ENCODE measurements at places on chromosomes 5 and 9. TPM values are rescaled to one million over a fixed set of nuclear protein-coding genes. Genes with fewer than 3 reads are reported as not detected.

Gene IFNA2
- total RNA-seq: not detected

Gene MZB1
- 70.6 TPM for total RNA-seq

Gene PCDHA1
- not detected for total RNA-seq

Gene CLTA
- 135 TPM for total RNA-seq

Gene PRR7
- 31.8 TPM for total RNA-seq

Gene FAM221B
- not detected for total RNA-seq

Gene RNF180
- total RNA-seq: not detected

Gene PCDHGA2
- 0.15 TPM for total RNA-seq

GRCh38 chr9:110755179-110755578, 86.6 kb downstream of the MUSK start:
- no peaks in the 10 kb centered on the region for H3K27me3 ChIP-seq
- no peak overlapping the region for H3K4me3 ChIP-seq
- no peak overlapping the region for H3K27ac ChIP-seq
- DNase-seq: no peak
- H3K36me3 ChIP-seq: no peaks in the 10 kb centered on the region

GRCh38 chr5:58462154-58462553, 2.3 kb upstream of the PLK2 start:
- peaks cover 9% of the 10 kb centered on the region for H3K4me1 ChIP-seq
- no peak for DNase-seq
- no peak overlapping the region for H3K27ac ChIP-seq

- DNase-seq: no peak
- no peaks in the 10 kb centered on the region for H3K27me3 ChIP-seq
- no peaks in the 10 kb centered on the region for H3K4me1 ChIP-seq
- no peak overlapping the region for H3K27ac ChIP-seq
- no peak overlapping the region for H3K4me3 ChIP-seq
- no peaks in the 10 kb centered on the region for H3K36me3 ChIP-seq
Observed at GRCh38 chr5:68648944-68649857, 433.6 kb downstream of the PIK3R1 start.

- H3K27me3 ChIP-seq: no peaks in the 10 kb centered on the region
- H3K36me3 ChIP-seq: no peaks in the 10 kb centered on the region
- no peak overlapping the region for H3K27ac ChIP-seq
- no peak overlapping the region for H3K4me3 ChIP-seq
Observed at GRCh38 chr5:109885205-109885604, 195.5 kb downstream of the MAN2A1 start.

DNA sequence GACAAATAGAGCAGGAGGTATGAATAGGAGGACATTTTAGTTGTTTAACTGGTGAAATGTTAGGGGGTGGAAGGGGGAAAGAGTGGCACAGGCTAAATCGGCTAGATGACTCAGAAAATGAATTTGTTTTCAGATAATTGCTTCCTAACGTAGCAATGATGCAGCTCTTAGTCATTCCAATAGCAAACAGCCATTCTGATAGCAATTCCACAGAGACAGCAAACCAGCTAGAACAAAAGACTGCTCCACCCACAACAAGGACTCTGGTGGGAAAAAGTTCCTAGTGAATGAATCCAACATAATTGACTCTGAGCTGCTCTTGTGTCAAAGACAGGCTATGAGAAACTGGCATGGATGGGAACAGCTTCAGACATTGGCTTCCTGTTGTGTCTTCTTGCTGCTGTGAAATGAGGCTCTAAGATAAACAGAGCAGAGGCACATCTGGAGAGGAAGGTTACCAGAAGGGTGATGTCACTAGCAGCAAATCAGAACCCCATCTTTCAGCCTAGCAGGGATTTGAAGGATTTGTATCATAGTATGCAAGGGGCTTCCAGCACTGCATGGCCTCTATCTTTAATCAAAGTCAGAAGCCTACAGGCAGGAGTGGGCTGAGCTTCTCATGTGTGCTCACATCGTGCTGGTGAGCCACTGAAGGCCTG, 28.1 kb upstream of the F2RL1 start:
- no peaks in the 10 kb centered on the region for H3K36me3 ChIP-seq
- H3K27me3 ChIP-seq: no peaks in the 10 kb centered on the region
- no peaks in the 10 kb centered on the region for H3K4me1 ChIP-seq
- no peak overlapping the region for H3K4me3 ChIP-seq

DNA sequence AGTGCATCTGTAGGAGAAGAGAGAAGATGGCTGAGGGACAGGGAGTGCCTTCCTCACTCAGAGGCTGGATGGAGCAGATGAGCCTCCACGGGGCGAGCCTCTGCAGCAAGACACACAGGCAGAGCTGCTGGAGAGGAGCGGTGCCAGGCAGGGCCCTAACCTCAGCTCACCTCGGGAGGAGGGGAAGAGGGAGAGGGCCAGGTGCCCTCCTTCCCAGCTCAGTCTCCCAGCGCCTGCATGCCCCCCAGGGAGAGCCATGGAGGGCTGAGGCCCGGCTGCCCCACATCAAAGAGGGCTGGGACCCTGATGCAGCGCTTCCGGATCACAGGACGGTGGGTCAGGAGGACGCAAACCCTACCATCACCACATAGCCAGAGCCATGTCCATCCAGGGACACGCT, 13.6 kb upstream of the SPATA31E1 start:
- H3K27ac ChIP-seq: no peak overlapping the region
- no peak overlapping the region for H3K4me3 ChIP-seq
- no peaks in the 10 kb centered on the region for H3K36me3 ChIP-seq
- H3K4me1 ChIP-seq: no peaks in the 10 kb centered on the region
- no peak for DNase-seq

DNA sequence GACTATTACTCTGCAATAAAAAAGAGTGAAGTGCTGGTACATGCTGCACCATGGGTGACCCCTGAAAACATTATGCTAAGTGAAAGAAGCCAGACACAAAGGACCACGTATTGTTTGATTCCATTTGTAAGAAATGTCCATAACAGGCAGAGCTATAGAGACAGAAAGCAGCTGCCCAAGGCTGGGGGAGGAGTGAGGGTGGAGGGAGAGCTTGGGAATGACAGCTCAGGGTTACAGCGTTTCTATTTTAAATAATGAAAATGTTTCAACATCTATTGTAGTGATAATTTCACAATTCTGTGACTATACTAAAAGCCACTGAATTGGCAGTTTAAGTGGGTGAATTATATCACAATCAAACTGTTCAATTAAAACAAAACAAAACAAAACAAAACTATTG, 81.7 kb downstream of the MYO10 start:
- no peak overlapping the region for H3K27ac ChIP-seq
- H3K36me3 ChIP-seq: no peaks in the 10 kb centered on the region
- no peaks in the 10 kb centered on the region for H3K27me3 ChIP-seq
- H3K4me1 ChIP-seq: no peaks in the 10 kb centered on the region

- H3K4me1 ChIP-seq: no peaks in the 10 kb centered on the region
- H3K27ac ChIP-seq: no peak overlapping the region
- no peaks in the 10 kb centered on the region for H3K36me3 ChIP-seq
- H3K4me3 ChIP-seq: no peak overlapping the region
- H3K27me3 ChIP-seq: no peaks in the 10 kb centered on the region
Observed at GRCh38 chr5:170836226-170836625, 25.6 kb upstream of the RANBP17 start.

DNA sequence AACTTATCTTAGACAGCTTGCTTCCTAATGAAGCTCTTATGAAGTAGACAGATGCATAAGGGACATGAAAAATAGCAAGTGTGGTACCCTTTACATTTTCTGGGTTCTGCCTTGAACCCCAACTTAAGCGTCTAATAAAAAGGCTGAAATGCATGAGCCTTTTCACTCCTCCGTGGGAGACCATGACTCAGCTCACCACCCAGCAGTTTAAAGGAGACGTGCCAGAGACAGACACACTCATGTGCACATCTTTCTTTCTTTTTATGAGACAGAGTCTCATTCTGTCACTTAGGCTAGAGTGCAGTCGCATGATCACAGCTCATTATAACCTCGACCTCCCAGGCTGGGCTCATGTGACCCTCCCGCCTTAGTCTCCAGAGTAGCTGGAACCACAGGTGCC, 22.3 kb downstream of the CTXN3 start:
- H3K4me1 ChIP-seq: no peaks in the 10 kb centered on the region
- H3K27me3 ChIP-seq: no peaks in the 10 kb centered on the region
- no peak for DNase-seq
- H3K4me3 ChIP-seq: no peak overlapping the region
- no peak overlapping the region for H3K27ac ChIP-seq
- no peaks in the 10 kb centered on the region for H3K36me3 ChIP-seq

DNA sequence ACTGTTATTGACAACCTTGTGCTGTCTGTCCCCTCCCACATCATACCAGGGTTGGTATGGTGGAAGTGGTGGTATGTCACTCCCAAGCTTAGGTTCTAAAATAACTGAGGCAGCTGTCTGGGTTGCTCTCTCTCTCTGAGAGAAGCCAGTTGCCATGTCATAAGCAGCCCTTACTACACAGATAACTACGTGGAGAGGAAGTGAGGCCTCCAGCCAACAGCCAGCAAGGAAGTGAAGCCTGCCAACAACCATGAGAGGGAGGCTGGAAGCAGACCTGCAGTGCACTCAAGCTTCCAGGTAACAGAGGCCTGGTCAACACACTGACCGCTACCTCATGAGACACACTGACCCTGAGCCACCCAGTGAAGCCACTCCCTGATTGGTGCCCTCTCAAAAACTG, 18.6 kb downstream of the CTNNAL1 start:
- no peak for DNase-seq
- H3K36me3 ChIP-seq: no peaks in the 10 kb centered on the region
- no peaks in the 10 kb centered on the region for H3K27me3 ChIP-seq
- H3K4me3 ChIP-seq: no peak overlapping the region
- H3K27ac ChIP-seq: no peak overlapping the region

GRCh38 chr9:99299211-99300102, 77.4 kb downstream of the SEC61B start:
- H3K4me1 ChIP-seq: no peaks in the 10 kb centered on the region
- H3K36me3 ChIP-seq: no peaks in the 10 kb centered on the region
- no peak overlapping the region for H3K27ac ChIP-seq
- no peaks in the 10 kb centered on the region for H3K27me3 ChIP-seq
- DNase-seq: no peak

DNA sequence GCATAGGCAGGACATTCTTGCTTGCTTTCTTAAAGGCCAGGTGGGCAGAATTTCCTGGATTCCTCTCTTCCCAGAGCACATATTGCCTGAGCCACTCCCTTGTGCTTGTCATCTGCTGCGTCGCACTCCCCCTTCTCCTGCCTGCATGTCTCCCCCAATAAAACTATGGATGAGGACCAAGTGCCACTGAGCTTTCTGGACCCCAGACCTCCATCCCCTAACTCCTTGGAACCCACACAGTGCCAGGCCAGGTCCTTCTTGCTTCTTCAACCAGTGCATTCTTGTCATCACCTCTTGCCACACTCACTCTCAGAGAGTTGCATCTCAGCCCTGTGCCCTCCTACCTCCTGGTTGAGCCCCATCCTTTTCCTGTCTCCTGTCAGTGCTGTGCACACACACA, 157.9 kb upstream of the PANK3 start:
- no peaks in the 10 kb centered on the region for H3K27me3 ChIP-seq
- no peak overlapping the region for H3K27ac ChIP-seq
- DNase-seq: no peak

DNA sequence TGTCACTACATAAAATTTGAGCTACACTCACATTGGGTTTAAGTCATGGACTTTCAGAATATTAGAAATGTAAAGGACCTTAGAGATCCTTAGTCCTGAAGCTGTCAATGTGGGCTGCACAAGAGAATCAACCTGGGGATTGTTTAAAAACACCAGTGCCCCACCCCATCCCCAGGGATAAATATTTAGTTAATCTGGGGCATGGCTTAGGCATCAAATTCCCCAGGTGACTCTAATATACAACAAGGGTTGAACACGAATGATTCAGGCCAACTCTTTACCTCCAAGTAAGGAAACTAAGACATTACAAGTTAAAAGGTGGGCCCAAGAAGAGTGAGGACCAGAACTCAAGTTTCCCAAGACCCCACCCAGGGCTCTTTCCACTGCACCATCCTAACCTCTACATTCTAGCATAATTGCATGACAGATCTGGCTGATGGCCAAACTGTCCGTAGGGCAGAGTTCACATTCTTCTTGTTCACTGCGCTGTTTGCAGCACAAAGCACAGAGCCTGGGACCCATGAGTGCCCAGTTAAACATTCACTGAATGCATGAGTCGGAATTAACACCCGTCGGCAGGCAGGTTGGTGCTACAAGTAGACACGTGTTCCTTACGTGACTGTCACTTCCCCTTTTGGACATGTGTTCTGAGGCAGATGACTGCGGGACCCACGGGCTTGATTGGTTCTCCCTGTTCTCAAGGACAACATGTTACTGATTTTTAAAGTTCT, 25.2 kb downstream of the CYFIP2 start:
- H3K27me3 ChIP-seq: no peaks in the 10 kb centered on the region
- peak overlapping the region; percentile 42 for H3K27ac ChIP-seq
- no peak overlapping the region for H3K4me3 ChIP-seq

DNA sequence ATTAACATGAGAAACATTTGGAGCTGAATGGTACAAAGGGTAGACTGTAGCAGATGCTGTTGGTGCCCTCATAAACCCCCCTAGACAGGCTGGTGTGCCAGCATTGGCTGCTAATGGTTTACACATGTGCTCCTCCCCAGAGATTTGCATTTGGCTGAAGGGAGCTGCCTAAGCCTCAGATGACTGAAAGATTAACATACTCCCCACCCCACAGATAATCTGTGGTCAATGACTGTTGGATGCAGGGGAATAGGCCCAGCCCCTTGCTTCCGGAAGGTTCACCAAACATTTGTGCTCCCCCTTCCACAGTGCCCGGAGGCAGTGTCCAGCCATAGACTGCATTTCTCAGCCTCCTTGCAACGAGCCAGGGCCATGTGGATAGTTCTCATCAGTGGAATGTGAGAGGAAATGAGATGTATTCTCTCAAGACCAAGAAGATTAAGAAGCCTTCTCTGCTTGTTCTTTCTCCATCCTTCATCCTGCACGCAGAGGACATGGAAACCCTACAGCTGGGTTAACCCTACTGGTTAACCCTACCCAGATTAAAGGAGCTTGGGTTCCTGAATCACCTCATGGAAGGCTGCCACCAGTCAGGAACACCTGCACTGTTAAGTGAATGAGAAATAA, 79.6 kb downstream of the PHAX start:
- DNase-seq: no peak
- H3K4me1 ChIP-seq: no peaks in the 10 kb centered on the region
- no peak overlapping the region for H3K27ac ChIP-seq
- H3K27me3 ChIP-seq: no peaks in the 10 kb centered on the region
- no peak overlapping the region for H3K4me3 ChIP-seq
- H3K36me3 ChIP-seq: no peaks in the 10 kb centered on the region

- DNase-seq: no peak
- peaks cover 39% of the 10 kb centered on the region for H3K4me1 ChIP-seq
- H3K27ac ChIP-seq: no peak overlapping the region
- no peak overlapping the region for H3K4me3 ChIP-seq
Observed at GRCh38 chr5:132003170-132003744, 8.2 kb downstream of the ACSL6 start.

- H3K27ac ChIP-seq: peak overlapping the region; percentile 61
- no peaks in the 10 kb centered on the region for H3K27me3 ChIP-seq
- peaks cover 65% of the 10 kb centered on the region for H3K4me1 ChIP-seq
- H3K4me3 ChIP-seq: no peak overlapping the region
- no peak for DNase-seq
Observed at GRCh38 chr9:129995409-129996160, 47.4 kb downstream of the FNBP1 start.
